Myocyte (in vitro differentiated cells): ENCODE measurements at places on chromosomes 11 and 22. TPM values are rescaled to one million over a fixed set of nuclear protein-coding genes. Genes with fewer than 3 reads are reported as not detected.

The CCDC15 gene
- 1.7 and 1.8 TPM in 2 replicates for total RNA-seq

The CHST1 gene
- total RNA-seq: 0.05 and 0.21 TPM in 2 replicates

The NRXN2 gene
- total RNA-seq: 16.3 and 40.8 TPM in 2 replicates

The MS4A4E gene
- not detected in 2 replicates for total RNA-seq

The PIM3 gene
- total RNA-seq: 41.4 and 42.4 TPM in 2 replicates

The DMC1 gene
- 0.52 and 1.2 TPM in 2 replicates for total RNA-seq

The PKP3 gene
- total RNA-seq: 1.4 and 8.9 TPM in 2 replicates

The TRIM49 gene
- not detected in 2 replicates for total RNA-seq

The CNIH2 gene
- 1.3 and 1.9 TPM in 2 replicates for total RNA-seq

- peak; percentile 79 for DNase-seq
Observed at GRCh38 chr22:41899110-41899509, 15.8 kb downstream of the SHISA8 start.

GRCh38 chr22:50720301-50721256 is 17.4 kb upstream of the ACR start:
- DNase-seq: no peak

- no peak for DNase-seq
Observed at GRCh38 chr11:12845163-12845562, 164.0 kb upstream of the RASSF10 start.

- DNase-seq: peak; percentile 82
Observed at GRCh38 chr11:65417702-65418430, 4.7 kb upstream of the NEAT1 start.

- DNase-seq: no peak
Observed at GRCh38 chr11:27291954-27292636, 70.9 kb downstream of the CCDC34 start.

DNA sequence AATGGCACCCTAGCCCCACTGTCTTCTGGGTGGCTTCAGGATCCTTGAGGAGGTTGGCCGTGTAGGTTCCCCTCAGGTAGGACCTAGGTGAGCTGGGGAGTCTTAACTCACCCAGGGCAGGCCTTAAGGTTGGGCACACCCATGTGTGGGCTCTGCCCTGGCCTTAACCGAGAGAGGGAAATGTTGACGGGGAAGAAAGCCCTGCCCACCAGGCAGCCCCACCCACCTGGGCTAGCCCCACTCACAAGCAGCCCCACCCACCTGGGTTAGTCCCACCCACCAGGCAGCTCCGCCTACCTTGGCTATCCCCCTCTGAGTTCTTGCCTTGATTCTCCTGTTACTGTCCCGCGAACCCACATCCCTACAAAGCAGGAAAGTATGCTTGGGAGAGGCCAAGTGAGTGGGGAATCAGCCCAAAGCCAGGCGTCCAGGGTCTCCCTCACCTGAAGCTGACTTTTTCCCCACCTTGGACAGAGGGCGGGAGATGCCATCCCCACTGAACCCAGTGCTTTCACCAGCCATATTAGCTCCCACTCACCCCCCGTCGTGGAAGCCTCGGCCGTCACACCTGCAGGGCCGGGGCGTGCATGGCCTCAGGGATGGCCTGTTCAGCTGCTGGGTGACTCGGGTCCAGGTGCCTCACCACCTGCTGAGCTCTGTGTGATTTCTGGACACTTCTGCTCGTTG is at the start of gene MYEOV:
Gene MYEOV (plus strand): TSS at position 337 of the 687 bp plus-strand sequence. CDS start 1,200 bp downstream, outside the sequence.
- no peak for DNase-seq

- DNase-seq: no peak
Observed at GRCh38 chr11:2381494-2382128, 4.5 kb downstream of the CD81 start.

DNA sequence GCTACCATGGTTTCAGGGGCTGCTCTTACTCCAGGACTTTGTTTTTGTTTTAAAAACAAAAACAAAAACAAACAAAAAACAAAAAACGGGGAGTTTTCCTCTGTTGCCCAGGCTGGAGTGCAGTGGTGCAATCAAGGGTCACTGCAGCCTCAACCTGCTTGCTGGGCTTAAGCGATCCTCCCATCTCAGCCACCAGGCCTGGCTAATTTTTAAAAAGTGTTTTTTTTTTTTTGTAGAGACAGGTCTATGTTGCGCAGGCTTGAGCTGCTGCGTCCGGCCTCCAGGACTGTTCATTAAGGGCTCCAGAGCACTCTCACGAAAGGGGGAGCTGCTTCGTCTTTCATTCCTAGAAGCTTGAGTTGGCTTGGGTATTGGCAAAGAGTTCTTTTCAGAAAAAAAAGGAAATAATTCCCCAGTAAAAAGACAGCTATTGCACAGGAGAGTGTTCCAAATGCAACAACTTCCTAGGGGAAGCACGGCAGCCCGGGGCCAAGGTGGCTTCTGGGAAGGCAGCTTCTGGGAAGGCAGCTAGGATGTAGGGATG is 78.5 kb downstream of the NAT10 start:
- no peak for DNase-seq

GRCh38 chr22:26432619-26433311 is 3.7 kb downstream of the ASPHD2 start:
- no peak for DNase-seq

DNA sequence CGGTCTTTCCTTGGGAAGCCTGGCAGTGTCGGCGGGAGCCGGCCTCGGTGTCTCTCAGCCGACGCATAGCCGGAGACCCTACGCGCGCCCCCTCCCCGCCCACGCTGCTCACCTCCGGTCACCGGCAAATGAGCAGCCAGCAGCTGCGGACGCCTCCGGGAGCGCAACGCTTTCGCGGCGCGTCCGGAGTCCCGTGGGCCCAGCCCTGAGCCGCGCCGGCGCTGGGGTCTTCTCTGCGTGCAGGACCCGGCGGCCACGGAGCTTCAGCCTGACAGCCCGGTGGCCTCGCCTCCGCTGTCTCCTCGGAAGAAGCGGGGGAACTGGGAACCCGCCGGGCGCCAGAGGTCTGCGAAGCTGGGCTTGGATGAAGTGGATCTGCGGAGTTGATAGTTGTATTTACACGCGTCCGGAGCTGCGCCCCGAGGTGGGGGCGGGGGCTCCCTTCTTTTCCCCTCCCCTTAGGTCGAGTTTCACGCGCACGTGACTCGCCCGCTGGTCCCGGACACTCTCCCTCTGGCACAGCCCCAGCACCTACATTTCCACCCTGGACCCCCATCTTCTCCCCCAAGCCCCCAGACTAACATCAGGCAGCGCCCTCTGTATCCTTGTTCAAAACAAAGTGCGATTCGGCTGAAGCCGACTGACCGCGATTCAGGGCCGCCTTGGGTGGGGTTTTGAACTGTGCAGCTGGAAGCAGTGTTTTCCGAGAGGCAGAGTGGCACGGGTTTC is at the start of gene SLC43A1:
Gene SLC43A1 (minus strand): TSS at position 371 of the 729 bp plus-strand sequence. CDS start 1,591 bp downstream, outside the sequence.
- DNase-seq: peak; percentile 72

GRCh38 chr11:130858215-130858614 is 58.1 kb downstream of the SNX19 start:
- DNase-seq: no peak

GRCh38 chr11:102640946-102641345 is 15.8 kb upstream of the MMP20 start:
- DNase-seq: no peak
